ENCODE measurements at places on chromosomes 12 and 14. TPM values are rescaled to one million over a fixed set of nuclear protein-coding genes. Genes with fewer than 3 reads are reported as not detected.

The KRT2 gene
- total RNA-seq, result not detected

The SLC22A17 gene
- 47.8 TPM for total RNA-seq

The PALS1 gene
- 24.9 TPM for total RNA-seq

The LTBR gene
- total RNA-seq, result 103 TPM

The LMO3 gene
- total RNA-seq, result 28.2 TPM

The ARHGEF40 gene
- total RNA-seq, result 68.3 TPM

- no peaks in the 10 kb centered on the region for H3K36me3 ChIP-seq
- H3K4me3 ChIP-seq, result no peak overlapping the region
- no peak overlapping the region for H3K27ac ChIP-seq
- DNase-seq, result no peak
Observed at GRCh38 chr14:100695423-100695738, 31.3 kb upstream of the DLK1 start.

- no peak overlapping the region for H3K27ac ChIP-seq
- no peaks in the 10 kb centered on the region for H3K27me3 ChIP-seq
- H3K4me1 ChIP-seq, result peaks cover 2% of the 10 kb centered on the region
- H3K36me3 ChIP-seq, result peaks cover 6% of the 10 kb centered on the region
- DNase-seq, result peak; percentile 80
Observed at GRCh38 chr12:118404876-118405521, 28.6 kb downstream of the SUDS3 start.

- no peak for DNase-seq
- no peaks in the 10 kb centered on the region for H3K4me1 ChIP-seq
- no peak overlapping the region for H3K4me3 ChIP-seq
- no peak overlapping the region for H3K27ac ChIP-seq
- no peaks in the 10 kb centered on the region for H3K36me3 ChIP-seq
Observed at GRCh38 chr14:105366386-105367074, 31.8 kb upstream of the TEX22 start.

DNA sequence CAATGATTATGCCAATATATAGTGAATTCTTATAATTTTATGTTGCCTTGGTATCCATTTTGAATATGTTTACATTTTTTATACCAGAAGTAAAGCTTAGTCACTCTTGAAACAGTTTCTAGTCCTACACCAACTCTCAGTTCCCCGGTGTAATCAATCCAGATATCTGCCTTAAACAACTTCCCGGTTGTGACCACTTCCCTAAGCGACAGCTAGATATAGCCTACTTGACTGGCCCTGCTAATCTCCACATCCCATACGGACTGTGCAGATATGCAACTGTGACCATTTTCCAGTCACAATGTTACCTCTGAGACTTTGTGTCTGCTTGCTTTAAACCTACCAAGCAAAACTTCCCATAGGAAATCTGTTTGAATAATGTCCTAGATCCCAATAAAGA lies 1551.5 kb upstream of the SEL1L start:
- no peaks in the 10 kb centered on the region for H3K4me1 ChIP-seq
- no peak overlapping the region for H3K27ac ChIP-seq
- H3K36me3 ChIP-seq, result no peaks in the 10 kb centered on the region
- no peaks in the 10 kb centered on the region for H3K27me3 ChIP-seq

DNA sequence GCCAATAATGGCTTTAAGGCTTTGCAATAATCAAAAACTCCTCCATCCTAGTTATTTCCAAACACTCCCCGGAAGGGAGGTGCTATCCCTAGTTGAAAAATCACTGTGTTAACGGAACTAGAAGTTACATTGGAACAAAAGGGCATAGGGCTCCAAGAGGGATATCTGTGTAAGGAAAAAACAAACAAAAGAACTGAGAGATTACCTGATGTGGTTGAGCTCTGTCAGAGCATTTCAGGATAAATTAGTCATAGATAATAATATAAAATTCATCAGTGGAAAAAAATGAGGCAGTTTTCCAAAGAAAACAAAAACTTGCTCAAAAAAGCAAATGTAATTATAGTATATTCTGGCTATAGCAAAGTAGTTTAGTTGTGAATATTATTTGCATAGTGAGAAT lies 27.4 kb upstream of the PAPLN start:
- no peak overlapping the region for H3K4me3 ChIP-seq
- peaks cover 6% of the 10 kb centered on the region for H3K36me3 ChIP-seq
- no peak for DNase-seq
- H3K4me1 ChIP-seq, result peaks cover 4% of the 10 kb centered on the region

DNA sequence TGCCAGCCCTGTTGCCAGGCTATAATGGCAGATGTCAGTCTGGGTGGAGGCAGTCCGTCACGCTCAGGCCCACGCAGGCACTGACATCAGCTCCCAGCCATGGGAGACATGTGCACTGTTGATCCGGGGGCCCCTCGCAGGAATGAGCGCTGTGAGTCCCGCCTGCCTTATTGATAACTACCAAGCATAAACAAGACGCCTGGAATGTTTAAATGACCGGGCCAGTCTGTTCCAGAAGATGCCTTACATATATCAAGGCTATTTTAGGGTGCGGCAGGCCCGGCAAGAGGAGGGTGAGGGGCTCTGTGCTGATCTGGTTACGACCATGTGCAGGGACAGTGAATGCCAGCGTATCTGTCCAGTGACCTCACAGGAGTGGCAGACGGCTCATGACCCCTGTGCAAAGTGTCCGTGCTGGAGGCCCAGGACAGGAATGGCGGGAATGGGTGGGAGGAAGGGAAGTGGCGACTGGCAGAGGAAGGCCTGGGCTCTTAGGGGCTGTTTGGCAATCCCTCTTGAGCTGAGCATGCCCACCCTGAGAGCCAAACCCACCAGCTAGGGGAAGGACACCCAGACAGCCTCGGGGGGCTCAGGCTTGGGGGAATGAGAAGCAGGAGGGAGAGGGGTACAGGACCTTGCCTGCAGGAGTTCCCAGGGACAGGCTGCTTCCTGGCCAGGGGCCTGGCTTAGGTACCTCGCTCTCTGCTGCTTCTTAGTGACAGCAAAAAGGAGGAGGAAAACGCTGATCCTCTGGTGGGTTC lies 49.3 kb downstream of the DLK1 start:
- H3K4me3 ChIP-seq, result no peak overlapping the region
- no peaks in the 10 kb centered on the region for H3K27me3 ChIP-seq
- no peak for DNase-seq
- H3K27ac ChIP-seq, result no peak overlapping the region
- H3K4me1 ChIP-seq, result no peaks in the 10 kb centered on the region
- no peaks in the 10 kb centered on the region for H3K36me3 ChIP-seq

- H3K4me1 ChIP-seq, result no peaks in the 10 kb centered on the region
- no peaks in the 10 kb centered on the region for H3K27me3 ChIP-seq
- no peak for DNase-seq
Observed at GRCh38 chr14:25050269-25051150, 563 bp upstream of the STXBP6 start.

- no peak for DNase-seq
- H3K4me3 ChIP-seq, result no peak overlapping the region
- no peaks in the 10 kb centered on the region for H3K36me3 ChIP-seq
- no peak overlapping the region for H3K27ac ChIP-seq
- H3K27me3 ChIP-seq, result no peaks in the 10 kb centered on the region
- H3K4me1 ChIP-seq, result no peaks in the 10 kb centered on the region
Observed at GRCh38 chr12:1584326-1584725, 10.1 kb downstream of the FBXL14 start.

- H3K36me3 ChIP-seq, result peaks cover 2% of the 10 kb centered on the region
- no peak overlapping the region for H3K4me3 ChIP-seq
- no peaks in the 10 kb centered on the region for H3K27me3 ChIP-seq
- no peak overlapping the region for H3K27ac ChIP-seq
Observed at GRCh38 chr12:121441555-121441954, 41.6 kb downstream of the RNF34 start.

DNA sequence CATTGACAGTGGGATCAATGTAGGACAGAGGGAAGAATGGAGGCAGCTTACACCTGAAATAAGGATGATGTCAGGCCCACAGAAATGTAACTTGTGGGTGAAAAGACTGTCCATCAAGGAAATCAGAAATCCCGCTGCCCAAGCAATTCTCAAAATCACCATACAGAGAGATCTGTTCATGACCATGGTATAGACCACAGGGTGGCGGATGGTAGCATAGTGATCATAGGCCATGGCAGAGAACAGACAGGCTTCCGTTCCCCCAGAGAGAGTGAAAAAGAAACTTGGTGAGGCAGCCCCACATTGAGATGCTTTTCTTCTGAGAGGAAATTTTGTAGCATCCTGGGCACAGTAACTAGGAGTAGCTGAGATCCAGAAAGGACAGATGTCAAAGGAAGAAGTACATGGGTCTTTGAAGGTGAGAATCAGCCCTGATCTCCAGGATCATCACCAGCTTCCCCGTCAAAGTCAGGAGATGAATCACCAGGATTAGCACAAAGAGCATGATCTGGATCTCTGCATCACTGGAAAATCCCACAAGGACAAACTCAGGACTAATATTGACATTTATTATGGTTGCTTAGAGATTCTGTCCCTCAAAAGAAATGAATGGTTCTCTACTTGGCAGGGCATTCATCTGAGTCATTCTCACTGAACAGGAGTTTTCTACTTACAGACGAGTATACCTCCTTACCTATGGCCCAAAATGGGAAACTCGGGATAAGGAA lies 5.5 kb upstream of the ZNF641 start:
- H3K27me3 ChIP-seq, result no peaks in the 10 kb centered on the region
- no peak overlapping the region for H3K27ac ChIP-seq
- H3K36me3 ChIP-seq, result no peaks in the 10 kb centered on the region

GRCh38 chr12:132583411-132583710 lies 27.0 kb downstream of the LRCOL1 start:
- H3K27ac ChIP-seq, result no peak overlapping the region
- DNase-seq, result no peak
- H3K4me1 ChIP-seq, result no peaks in the 10 kb centered on the region

- no peak for DNase-seq
- H3K4me3 ChIP-seq, result no peak overlapping the region
- H3K27ac ChIP-seq, result no peak overlapping the region
- no peaks in the 10 kb centered on the region for H3K36me3 ChIP-seq
- no peaks in the 10 kb centered on the region for H3K27me3 ChIP-seq
Observed at GRCh38 chr12:20508962-20509361, 140.6 kb downstream of the PDE3A start.

- H3K27me3 ChIP-seq, result no peaks in the 10 kb centered on the region
- DNase-seq, result no peak
- no peaks in the 10 kb centered on the region for H3K36me3 ChIP-seq
Observed at GRCh38 chr12:16636435-16637055, 30.6 kb upstream of the LMO3 start.

DNA sequence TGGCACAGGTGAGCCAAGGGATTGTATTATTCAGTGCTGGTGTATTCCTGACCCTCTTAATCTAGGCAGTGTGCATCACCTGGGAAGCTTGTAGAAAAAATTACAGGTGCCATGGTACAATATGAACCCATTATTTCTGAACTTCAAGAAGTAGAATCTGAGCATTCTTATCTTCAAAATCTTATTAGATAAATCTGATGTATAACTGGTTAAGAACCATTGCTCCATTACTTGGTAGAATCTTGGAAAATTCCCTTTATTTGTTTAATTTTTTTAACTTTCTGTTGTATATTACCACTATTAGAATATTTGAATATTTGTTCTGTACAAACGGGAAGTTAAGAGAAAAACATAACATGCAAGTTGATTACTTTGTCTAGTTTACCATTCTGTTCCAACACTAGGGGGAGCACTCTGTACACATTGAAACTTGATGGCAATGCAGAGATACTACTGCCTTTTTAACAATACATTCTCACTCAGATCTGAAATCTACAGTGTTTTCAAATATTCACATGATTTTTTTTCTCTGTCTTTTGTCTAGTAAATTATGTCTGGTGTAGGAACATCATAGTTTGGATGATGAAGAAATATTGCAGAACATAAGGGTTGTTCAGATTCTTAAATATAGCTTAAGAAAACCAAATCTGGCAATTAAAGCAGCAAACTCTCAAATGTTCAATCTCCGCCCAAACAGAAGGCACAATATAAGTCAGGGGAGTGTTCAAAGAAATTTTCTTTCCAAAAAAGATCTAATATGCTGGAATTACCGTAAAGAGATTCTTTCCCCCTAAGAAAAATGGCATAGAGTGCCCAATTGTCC lies 196.6 kb downstream of the PCNX1 start:
- H3K4me3 ChIP-seq, result no peak overlapping the region
- no peak overlapping the region for H3K27ac ChIP-seq
- no peaks in the 10 kb centered on the region for H3K4me1 ChIP-seq

GRCh38 chr12:15528666-15529065 lies 206.4 kb downstream of the PTPRO start:
- no peaks in the 10 kb centered on the region for H3K36me3 ChIP-seq
- no peak for DNase-seq
- H3K4me3 ChIP-seq, result no peak overlapping the region
- H3K27ac ChIP-seq, result no peak overlapping the region

GRCh38 chr12:84463741-84464495 lies 448.7 kb downstream of the SLC6A15 start:
- H3K36me3 ChIP-seq, result no peaks in the 10 kb centered on the region
- no peaks in the 10 kb centered on the region for H3K4me1 ChIP-seq
- H3K4me3 ChIP-seq, result no peak overlapping the region
- H3K27ac ChIP-seq, result no peak overlapping the region
- H3K27me3 ChIP-seq, result no peaks in the 10 kb centered on the region

- H3K4me1 ChIP-seq, result no peaks in the 10 kb centered on the region
- H3K36me3 ChIP-seq, result no peaks in the 10 kb centered on the region
- H3K27me3 ChIP-seq, result no peaks in the 10 kb centered on the region
- H3K4me3 ChIP-seq, result no peak overlapping the region
- no peak overlapping the region for H3K27ac ChIP-seq
Observed at GRCh38 chr12:117508468-117508867, 147.0 kb upstream of the NOS1 start.

DNA sequence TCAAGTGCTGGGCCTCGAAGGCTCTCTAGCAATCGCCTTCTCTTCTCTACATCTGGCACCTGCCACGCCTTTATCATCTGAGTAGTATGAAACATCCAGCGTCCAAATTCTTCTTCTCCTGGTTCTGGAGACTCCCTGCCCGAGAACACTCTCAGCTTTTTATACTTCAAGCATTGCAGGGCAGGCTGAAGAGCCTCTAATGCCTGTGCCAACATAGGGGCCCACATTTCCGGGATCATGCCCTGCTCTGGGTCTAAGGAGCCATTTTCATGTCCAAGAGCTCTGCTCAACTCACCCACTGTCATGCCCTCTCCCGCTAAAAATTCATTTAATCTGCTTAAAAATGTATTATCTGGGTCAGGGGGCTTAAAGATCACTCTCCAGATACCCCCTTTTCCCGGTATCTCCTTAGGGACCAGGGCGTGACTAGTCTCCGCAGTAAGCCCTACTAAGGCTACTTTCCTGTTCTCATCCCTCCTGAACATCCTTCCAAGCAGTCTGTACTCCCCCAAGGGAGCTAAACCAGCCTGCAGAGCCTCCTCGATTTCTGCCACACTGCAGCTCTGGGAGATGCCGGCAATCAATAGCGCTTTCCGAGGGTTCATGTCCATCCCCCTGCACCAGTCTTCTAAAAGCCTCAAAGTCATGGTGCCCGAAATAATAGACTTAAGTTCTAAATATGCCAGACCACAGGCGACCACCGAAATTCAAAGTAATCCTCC lies 940 bp downstream of the MOAP1 start:
- H3K27me3 ChIP-seq, result no peaks in the 10 kb centered on the region
- H3K27ac ChIP-seq, result no peak overlapping the region
- no peak overlapping the region for H3K4me3 ChIP-seq
- no peaks in the 10 kb centered on the region for H3K36me3 ChIP-seq

DNA sequence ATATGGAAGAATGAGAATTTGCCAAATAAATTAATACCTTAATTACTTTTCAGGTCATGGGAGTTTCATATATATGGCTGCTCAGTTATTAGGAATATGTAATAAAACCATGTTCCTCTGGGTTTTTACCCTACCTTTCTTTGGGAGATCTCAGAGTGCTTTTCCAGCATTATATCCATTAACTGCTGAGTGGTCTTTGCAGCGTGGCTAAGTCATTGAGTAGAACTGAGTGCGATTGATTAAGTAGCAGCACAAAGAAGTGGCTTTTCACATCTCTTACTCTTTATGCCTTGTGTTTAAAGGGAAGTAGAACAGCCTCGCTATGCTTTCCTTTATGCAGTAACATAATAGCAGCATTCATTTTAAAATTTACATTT lies 340.1 kb downstream of the SNAPC1 start:
- no peak overlapping the region for H3K4me3 ChIP-seq
- no peak for DNase-seq
- H3K27ac ChIP-seq, result no peak overlapping the region
- H3K27me3 ChIP-seq, result no peaks in the 10 kb centered on the region

Data from aorta (tissue), 5 donors.